ENCODE measurements at places on chromosomes 4 and X. TPM values are rescaled to one million over a fixed set of nuclear protein-coding genes. Genes with fewer than 3 reads are reported as not detected.

Gene ZNF711
- 10.8 TPM for total RNA-seq

Gene FAM236B
- total RNA-seq: not detected

Gene CYTL1
- total RNA-seq: 9.6 TPM

Gene OPN1MW3
- not detected for total RNA-seq

All from astrocyte (in vitro differentiated cells and primary cell).